PC-3 (cell line): ENCODE measurements at places on chromosomes 4 and X.

DNA sequence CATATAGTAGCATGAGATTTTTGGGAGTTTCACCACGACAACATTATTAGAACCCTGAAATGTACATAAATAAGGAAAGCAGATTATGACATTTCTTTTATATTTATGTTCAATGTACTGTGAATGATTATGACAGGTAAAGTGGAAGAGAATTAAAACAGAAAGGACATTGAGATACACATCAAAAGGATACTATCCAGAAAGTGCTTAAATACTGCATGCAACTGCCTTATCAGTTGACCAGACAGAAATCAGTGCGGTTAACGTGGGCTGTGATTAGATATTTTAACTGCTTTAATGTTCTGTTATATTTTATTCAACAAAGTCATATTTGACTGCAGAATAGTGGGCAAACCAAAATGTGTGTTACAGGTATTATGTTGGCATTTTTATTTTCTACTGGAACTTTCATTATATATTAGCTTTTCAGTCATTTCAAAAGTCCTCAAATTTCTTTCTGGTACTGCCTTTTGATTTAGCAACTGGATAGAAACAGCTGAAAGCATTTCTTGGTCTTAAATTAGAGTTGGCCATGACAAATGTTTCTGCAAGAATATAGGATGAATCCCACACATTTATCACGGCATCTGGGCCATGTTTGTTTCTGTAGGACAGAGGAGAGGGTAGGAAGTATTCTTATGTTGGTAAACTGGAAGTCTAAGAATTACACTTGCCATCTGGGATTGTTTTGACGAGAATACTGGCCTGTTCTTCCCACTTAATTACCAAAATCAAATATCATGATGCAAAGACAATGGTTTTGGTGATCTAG, 255.2 kb downstream of the SLC39A8 start:
- no peak for DNase-seq

GRCh38 chrX:109635146-109635545, 10.2 kb upstream of the KCNE5 start:
- DNase-seq: peak; percentile 39

DNA sequence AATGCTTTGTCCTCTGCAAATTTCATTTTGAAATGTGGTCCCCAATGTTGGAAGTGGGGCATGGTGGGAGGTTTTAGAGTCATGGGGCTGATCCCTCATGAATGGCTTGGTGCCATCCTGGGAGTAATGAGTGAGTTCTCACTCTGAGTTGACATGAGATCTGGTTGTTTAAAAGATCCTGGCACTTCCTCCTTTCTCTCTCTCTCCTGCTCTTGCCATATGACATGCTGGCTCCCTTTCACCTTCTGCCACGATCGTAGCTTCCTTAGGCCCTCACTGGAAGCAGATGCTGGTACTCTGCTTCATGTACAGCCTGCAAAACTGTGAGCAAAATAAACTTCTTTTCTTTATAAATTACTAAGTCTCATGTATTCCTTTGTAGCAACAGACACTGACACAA, 262.0 kb downstream of the IL15 start:
- DNase-seq: no peak

DNA sequence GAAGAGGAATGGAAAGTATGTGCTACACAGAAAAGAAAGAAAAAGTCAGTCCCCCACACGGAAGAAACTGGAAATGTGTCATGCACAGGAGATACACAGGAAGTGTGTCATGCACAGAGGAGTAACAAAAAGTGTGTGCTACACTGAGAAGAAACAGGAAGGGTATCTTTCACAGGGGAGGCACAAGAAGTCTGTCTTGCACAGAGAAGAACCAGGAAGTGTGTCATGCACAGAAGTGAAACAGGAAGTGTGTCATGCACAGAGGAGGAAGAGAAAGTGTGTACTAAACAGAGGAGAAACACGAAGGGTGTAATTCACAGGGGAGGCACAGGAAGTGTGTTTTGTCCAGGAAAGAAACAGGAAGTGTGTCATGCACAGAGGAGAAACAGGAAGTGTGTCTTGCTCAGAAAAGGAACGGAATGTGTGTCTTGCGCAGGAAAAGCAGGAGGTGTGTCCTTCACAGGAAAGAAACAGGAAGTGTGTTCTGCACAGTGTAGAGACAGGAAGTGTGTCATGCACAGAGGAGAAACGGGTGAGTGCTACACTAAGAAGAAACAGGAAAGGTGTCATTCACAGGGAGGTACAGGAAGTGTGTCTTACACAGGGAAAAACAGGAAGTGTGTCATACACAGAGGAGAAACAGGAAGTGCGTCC, 527.2 kb upstream of the PRKX start:
- DNase-seq: no peak

DNA sequence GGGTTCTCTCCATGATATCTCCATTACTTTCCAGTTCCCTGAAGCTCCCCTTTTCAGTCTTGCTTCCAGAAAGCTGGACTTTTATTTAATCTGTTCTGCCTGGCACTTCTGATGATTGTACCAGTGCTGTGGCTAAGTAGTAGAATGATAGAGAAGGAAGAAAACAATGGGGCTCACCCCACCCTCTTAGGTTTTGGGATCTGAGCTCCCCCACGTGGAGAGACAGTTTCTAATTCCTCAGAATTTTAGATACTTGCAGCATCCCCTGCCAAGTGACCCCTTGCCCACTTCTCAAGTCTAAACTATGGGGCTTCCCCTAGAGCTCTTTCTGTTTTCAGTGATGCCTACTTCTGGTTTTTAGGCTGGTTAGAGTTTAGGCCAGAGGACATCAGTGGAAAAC, 73.9 kb downstream of the GC start:
- DNase-seq: peak; percentile 76

- DNase-seq: no peak
Observed at GRCh38 chr4:87620491-87620890, 12.2 kb downstream of the DSPP start.

GRCh38 chr4:15495621-15496020, 25.9 kb downstream of the CC2D2A start:
- no peak for DNase-seq

DNA sequence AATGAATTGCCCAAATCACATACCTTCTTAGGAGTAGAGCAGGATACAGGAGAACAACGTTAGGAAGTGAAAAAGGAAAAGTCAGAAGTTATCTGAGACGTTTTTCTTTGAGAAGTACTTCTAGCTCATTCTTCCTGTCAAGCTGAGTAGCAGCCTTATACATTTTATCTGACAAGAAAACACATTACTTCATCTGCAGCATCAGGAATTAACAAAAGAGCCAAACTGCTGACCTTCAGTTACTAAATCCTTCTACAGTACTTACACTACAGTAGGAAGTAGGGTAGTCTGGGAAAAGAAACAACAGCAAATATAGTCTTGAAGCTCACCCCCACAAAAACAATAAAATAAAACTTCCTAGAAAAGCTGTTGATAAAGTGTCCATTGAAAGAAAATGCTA, 57.0 kb downstream of the ATP11C start:
- no peak for DNase-seq

DNA sequence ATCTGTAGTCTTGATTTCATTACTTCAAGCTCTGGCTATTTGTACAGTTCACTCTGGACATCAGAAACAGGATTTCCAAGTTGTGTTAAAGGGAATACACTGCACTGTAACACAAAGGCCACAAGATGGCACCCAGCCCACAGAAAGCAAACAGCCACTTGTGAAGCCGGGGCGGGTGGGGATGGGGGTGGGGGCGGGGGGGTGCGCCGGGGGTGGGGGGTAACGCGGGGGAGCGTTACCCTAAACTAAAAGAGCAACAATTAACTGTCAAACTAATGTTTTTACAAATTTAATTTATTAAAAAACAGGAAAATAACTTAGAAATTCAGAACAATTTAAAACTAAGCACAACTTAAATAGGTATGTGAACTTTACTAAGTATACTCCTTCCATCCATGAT, 27.3 kb downstream of the PRDX4 start:
- DNase-seq: peak; percentile 72

GRCh38 chrX:123425471-123425870, 241.4 kb downstream of the GRIA3 start:
- DNase-seq: no peak

DNA sequence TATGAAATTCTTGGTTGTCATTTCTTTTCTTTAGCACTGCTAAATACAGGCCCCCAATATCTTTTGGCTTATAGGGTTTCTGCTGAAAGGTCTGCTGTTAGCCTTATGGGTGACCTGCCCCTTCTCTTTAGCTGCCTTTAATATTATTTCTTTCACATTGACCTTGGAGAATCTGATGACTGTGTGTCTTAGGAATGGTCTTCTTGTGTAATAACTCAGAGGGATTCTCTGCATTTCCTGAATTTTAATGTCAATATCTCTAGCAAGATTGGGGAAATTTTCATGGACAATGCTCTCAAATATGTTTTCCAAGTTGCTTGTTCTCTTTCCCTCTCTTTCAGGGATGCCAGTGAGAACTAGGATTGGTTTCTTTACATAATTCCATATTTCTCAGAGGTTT, 292.4 kb downstream of the SLC7A11 start:
- DNase-seq: no peak

GRCh38 chr4:16029886-16030285, 53.9 kb downstream of the PROM1 start:
- no peak for DNase-seq

GRCh38 chr4:147987252-147987651, 255.4 kb downstream of the ARHGAP10 start:
- no peak for DNase-seq

- DNase-seq: peak; percentile 53
Observed at GRCh38 chrX:107747596-107748161, 27.9 kb downstream of the TSC22D3 start.

DNA sequence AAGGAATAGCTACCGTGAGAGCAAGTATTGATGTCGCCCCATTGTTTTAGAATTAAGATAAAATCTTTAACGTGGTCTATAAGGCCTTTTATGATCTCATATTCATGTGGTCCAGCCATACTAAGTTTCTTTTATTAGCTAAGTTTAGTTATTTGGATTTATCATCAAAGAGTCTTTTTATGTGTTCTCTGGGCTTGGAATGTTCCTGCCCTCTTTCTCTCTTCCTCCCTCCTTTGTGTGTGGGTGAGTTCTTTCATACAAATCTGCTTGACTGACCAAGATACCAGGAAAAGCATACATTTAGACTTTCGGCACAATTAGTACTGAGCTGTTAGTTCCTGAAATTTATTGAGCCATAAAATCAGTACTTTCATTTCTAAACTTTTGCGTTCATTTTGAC, 11.3 kb downstream of the TDO2 start:
- no peak for DNase-seq

- DNase-seq: no peak
Observed at GRCh38 chr4:38785041-38785790, 2.4 kb upstream of the TLR10 start.

- no peak for DNase-seq
Observed at GRCh38 chr4:10140866-10141759, 24.5 kb upstream of the WDR1 start.

DNA sequence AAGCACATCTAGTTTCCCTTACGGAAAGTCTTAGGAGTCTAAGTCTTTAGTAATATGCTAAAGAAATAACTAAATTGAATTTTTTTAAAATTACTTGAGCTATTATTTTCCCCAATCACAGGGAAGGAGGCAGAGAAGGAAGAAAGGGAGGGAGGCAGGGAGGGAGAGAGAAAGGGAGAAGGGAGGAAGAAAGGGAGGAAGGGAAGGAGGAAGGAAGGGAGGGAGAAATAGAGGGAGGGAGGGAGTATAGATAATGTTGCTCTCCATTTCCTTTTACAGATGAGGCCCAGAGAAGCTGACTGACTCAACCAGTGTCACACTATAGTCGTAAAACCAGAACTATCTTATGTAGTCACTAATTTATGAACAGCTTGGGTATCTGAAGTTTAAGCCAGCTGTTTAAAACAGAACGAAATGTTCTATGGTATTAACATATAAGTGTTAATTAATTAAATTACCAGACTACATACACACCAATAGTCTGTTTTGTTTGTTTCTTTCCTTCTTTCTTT, 14.6 kb downstream of the SH3RF1 start:
- DNase-seq: peak; percentile 56

GRCh38 chrX:51182545-51182944, 150.1 kb upstream of the NUDT10 start:
- DNase-seq: no peak

GRCh38 chrX:84362184-84362838, 139.9 kb downstream of the HDX start:
- DNase-seq: no peak

DNA sequence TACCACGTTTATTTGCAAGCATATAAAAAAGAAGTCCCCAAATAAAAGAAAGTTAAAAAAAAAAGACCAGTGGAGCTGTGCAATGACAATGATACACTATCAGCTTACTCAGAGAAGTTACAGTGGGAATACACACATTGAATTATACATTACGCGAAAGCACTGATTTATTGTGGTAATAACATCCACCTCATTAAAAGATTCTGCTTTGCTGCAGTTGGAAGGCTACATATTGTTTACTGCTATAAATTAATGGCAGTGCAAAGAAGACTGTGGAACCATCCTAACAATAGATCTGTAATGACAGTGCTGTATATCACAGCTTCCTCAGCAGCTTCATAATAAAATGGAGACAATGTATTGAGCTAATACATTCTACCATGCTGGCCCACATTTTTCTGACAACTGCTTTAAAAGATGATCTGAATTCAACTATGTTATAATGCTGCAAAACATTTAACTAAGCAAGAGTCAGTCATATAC, 142.5 kb upstream of the MAB21L2 start:
- no peak for DNase-seq

DNA sequence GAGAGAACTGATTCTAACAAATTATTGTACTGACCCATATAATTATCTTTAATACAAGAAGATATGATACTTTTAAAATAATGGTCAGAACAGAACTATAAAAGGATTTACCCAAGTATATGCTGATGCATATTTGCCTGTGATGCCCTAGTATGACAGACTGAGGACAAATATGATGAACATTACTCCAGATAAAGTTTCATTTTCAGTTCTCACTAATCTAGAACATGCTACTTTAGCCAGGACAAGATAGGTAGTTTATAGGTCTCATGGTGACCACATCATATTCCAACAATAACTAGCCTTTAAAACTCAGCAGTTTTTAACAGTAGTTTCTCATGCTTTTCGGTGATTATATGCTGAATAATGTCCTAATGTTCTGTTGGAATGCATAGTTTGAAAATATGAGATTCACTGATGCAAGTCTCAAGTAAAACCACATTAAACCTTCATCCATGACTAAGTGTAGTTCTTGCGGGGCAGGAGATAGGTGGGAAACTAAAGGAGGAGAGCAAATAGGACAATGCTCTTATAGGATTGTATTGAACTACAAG, 295.2 kb upstream of the AGA start:
- peak; percentile 5 for DNase-seq

- DNase-seq: no peak
Observed at GRCh38 chr4:148052448-148052847, 320.6 kb downstream of the ARHGAP10 start.

DNA sequence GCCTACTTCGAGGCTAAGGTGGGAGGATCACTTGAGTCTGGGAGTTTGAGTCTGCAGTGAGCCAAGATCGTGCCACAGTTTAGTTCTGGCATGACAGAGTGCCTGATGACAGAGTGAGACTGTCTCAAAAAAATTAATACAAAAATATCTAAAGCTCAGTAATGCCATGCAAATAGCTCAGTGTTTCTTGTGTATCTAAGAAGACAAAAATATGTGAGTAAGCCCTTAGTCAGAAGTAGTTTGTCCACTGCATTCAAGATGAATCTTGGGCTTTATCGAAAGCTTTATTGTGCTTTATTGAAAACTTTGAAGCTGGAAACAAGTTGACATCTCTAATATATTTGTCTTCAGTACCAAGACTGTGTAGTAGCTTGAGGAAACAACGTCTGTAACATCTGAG, 115.9 kb downstream of the GPAT3 start:
- DNase-seq: peak; percentile 66

- no peak for DNase-seq
Observed at GRCh38 chr4:47218631-47219030, 187.3 kb downstream of the GABRB1 start.

GRCh38 chrX:50469206-50469605, 1.4 kb downstream of the DGKK start:
- no peak for DNase-seq
